ENCODE measurements at places on chromosomes 5 and 9.

- peak; percentile 32 for DNase-seq
These were observed 210.1 kb downstream of the ERCC6L2 start for GRCh38 chr9:96085491-96086143.

DNA sequence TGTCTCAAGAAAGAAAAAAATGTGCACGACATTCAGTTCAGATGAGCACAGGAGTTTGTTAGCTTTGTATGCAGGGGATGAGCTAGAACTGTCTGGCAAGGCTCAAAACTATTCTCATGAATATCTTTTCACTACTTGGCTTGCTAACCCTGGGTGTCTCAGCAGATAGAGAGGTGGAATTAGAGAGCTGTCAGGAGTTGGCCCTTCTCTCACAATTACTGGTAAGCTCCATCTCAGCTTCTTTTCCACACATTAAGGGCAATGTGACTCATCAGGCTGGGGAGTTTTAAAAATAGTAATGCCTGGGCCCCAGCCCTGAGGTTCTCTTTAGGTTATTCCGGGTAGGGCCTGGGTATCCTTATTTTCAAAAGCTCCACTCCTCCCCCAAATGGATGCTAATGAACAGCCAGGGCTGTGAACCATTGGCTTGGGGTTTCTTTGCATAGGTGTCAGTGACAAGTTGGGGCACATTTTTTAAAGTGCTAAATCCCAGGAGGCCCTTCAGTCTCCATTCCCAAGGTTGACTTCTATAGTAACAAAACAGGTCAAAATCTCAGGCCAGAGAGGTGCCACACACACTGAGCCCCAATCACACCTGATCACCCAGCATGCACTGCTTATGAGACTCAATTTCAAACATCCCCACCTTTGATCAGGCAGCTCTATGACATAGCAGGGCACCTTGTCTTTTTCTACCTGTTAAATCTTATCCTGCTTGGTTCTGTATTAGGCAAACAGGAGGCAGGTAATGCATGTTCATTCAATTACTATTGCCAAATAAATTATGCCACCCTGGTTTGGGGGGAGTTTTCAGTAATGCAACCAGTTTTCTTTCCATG, 239.7 kb upstream of the DAP start:
- DNase-seq, result no peak

- DNase-seq, result peak; percentile 36
These were observed 18.5 kb downstream of the TPPP start for GRCh38 chr5:674630-675011.

- DNase-seq, result no peak
These were observed 11.4 kb upstream of the PTGR1 start for GRCh38 chr9:111610845-111611244.

DNA sequence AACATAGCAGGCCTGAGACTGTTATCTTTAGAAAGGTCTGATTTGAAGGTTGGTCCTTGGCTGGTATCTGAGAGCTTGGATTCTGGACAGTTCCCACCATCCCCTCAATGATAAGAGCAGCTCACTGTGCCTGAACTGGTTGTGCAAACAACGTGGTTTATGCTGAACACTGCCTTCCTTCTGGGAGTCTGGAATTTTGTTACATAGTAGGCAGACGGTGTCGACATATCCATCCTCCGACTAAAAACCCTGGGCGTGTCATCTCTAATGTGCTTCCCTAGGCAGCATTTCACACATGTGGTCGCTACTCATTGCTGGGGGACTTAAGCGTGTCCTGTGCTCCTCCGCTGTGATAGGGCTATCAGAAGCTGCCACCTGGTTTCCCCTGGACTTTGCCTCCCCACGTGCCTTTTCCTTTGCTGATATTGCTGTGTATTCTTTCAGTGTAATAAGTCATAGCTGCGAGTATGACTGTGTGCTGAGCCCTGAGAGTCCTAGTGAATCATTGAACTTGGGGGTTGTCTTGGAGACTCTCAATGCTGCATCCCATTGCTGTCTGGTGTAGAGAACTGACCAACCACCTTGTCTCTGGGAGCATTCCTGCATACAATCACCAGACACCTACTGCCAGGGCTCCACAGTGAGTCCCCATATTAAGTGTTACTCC, 119.1 kb upstream of the TBC1D2 start:
- DNase-seq, result no peak

- DNase-seq, result no peak
These were observed 192.1 kb downstream of the TSSK1B start for GRCh38 chr5:113242481-113243348.

GRCh38 chr5:107153283-107153682, 517.5 kb downstream of the EFNA5 start:
- no peak for DNase-seq

DNA sequence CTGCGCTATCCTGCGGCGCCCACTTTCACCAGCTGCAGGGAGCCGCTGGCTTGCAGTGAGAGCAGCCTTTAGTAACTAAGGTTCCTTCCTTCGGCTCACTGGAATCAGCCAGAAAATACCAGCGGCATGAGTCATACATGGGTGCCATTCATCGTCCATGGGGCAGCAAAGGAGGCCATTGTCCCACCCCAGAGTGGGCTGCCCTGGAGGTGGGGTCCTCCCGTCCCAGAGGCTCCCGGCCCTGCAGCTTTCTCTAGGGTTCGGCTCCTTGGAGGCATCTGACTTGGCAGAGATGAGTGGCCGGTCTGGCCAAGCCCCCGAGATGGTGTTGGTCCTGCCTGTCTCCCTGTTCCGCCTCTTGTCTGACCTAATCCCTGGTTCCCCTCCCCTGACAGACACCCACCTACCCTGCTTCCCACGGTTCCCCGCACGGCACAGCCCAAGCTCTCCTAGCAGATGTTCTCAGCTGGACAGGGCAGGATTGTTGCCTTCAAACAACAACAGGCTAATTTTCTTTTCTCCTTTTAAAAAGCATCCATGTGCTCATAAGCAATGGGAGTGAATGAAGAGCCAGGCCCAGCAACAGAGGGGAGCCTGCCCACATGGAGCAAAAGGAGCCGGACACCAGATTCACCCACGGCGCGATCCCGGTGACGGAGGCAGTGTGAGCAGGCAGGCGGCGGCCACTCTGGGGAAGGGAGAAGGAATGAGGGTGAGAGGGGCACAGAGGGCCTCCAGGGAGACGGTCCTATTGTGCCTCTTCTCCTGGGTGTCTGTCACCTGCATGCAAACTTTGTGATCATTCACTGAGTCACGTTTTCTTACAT, 97.0 kb upstream of the COL5A1 start:
- DNase-seq, result no peak

- DNase-seq, result no peak
These were observed 756.8 kb upstream of the CDH6 start for GRCh38 chr5:30436691-30437090.

GRCh38 chr9:21081999-21082398, 4.3 kb upstream of the IFNB1 start:
- DNase-seq, result no peak

- DNase-seq, result no peak
These were observed 15.9 kb downstream of the FBXW5 start for GRCh38 chr9:136928591-136928990.

DNA sequence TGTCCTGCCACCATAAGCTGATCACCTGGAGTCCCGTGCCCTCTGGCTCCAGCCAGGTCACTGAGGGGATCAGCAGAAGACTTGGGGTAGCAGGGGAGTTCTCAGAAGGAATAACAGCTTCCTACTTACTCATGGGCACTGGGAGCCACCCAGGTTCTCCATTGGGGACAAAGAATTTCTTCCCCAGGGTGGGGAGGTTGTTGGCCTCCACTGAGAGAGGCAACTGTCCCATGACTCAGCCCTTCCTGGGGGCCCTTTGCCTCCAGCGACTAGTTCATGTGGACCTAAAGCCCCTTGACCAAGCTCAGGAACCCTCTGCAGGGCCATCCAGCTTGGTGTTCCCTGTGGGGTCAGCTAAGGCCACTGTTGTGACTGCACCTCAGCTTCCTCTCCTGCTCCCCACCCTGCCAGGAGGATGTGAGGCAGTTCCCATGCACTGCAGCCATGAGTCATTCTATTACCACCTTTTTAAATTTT, 175.0 kb downstream of the AUH start:
- DNase-seq, result no peak

DNA sequence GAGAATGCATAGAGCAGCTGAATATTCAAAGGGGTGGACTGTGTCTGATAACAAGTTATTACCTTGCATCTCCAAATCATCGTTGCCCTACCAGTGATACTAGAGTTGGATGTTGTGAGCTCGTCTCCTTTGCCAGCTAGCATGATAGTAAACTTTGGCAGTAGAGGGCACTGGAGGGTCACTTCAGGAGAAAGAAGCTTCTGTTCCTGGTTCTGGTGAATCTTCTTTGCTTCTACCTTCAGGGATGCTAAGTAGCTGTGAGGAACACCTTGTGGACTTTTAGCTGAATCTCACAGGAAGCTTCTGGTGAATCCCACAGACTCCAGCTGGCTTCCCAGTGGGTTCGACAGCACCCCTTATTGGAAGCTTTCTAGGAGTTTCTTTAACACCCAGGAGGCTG, 626.6 kb upstream of the SGCD start:
- DNase-seq, result no peak

- no peak for DNase-seq
These were observed 62.8 kb upstream of the IL33 start for GRCh38 chr9:6152788-6153187.

DNA sequence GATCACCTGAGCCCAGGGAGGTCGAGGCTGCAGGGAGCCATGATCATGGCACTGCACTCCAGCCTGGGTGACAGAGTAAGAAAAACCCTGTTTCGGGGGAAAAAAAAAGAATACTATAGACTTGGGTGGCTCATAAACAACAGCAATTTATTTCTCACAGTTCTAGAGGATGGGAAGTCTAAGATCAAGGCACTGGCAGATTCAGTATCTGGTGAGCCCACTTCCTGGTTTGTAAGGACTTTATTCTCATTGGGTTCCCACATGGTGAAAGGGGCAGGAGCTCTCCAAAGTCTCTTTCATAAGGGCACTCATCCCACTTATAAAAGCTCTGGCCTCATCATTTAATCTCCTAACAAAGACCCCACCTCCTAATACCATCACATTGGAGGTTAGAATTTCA, 8.7 kb downstream of the HINT1 start:
- DNase-seq, result no peak

- no peak for DNase-seq
These were observed 616 bp upstream of the TSPAN17 start for GRCh38 chr5:176646707-176647029.

DNA sequence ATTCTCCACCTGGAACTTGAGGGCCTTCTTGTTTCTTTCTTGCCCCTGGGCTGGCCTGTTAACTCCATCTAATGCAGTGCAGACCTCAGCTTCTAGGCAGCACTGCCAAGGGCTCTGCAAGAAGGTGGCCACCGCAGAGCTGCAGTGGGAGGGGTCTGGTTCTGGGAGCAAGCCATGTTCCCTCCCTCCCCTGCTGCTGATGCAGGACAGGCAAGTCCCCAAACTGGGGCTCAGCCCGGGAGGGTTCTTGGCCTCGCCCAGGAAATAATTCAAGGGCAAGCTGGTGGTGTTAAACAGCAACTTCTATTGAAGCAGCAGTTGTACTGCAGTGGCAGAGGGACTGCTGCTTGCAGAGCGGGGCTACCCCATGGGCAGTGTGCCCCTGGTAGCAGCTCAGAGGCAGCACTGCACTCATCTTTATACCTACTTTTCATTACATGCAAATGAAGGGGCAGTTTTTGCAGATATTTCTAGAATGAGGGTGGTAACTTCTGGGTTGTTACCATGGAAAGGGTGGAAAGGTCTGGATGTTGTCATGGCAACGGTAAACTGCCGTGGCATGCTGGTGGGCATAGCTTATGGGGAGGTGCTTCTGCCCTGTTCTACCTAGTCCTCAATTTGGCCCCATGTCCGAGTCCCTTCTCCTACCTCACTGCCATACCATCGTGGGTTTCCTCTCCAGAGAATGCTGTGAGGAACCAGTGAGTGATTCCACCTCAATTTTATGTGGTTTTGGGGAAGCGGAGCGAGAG, 82.1 kb downstream of the WDR41 start:
- no peak for DNase-seq

DNA sequence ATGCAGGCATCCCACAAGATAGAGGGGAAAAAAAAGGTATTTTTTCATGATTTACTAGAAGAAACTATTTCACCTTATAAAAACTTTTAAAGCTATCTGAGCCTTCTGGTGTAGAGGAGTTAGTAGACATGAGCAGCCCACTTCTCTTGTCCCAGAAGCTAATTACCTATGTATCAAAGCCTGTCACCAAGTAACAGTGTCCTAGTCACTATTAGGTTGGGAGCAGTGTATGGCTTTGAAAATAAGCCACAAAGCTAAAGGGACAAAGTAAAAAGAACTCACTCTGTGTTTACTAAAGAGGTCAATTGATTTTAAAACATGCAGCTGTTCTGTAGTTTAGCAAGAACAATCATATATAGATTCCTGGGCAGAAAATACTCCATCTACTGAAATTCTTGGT, 1286.1 kb downstream of the PTPRD start:
- no peak for DNase-seq

DNA sequence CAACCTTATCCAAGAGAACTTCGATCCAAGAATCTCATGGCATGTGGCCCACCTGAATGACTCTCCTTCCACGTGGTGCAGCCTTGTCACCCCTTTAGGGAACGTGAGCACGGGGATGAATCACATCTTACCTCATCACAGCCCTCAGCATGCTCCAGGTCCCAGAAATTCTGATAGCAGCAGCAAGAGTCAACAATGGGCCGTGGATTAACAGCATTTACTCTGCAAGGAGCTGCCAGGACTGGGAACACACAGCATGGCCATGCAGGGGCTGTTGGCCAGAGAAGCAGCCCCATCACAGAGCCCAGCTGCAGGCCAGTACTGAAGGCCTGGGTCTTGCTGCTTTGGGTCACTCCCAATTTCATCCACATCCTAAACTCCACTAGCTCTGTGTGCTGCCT, 150.4 kb downstream of the C5orf15 start:
- DNase-seq, result no peak
